ENCODE measurements at places on chromosomes 1 and 21.

DNA sequence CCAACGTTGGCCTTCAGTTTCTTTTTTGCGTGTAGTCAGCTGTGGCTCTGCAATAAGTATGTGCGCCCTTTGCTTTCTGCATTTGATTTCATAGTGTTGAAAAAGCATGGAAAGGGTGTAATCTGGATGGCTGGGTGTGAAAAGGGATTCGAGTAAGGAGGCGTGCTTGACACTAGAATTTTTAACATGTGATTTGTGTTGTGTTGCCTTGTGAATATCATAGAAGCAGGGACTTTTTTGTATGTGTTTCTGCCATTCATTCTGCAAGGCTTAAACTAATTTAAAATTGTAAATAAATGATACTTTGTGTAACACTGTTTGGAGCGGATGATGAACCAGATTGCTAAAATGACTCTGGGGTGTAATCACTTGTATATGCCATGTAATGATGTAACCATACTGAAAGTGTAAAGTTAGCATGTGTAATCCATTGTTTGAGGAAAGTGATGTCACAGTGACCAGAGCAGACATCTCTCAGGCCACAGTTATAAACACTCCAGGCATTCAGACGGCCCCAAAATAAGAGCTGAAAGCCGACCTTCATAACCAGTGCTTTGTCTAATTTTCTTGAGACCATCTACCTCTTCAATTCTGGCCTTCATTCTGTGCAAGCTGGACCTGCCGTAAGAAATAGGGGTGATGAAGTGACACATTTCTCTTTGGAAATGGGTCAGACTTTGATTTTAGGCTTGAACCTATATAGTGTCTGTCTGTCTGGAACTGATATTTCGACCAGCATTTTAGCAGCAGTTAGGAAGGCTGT, 618 bp downstream of the SH3BGR start:
- DNase-seq: no peak

GRCh38 chr1:106980121-106980520, 76.4 kb upstream of the PRMT6 start:
- no peak for DNase-seq

- DNase-seq: no peak
Observed at GRCh38 chr1:117335376-117336086, 31.7 kb upstream of the MAN1A2 start.

DNA sequence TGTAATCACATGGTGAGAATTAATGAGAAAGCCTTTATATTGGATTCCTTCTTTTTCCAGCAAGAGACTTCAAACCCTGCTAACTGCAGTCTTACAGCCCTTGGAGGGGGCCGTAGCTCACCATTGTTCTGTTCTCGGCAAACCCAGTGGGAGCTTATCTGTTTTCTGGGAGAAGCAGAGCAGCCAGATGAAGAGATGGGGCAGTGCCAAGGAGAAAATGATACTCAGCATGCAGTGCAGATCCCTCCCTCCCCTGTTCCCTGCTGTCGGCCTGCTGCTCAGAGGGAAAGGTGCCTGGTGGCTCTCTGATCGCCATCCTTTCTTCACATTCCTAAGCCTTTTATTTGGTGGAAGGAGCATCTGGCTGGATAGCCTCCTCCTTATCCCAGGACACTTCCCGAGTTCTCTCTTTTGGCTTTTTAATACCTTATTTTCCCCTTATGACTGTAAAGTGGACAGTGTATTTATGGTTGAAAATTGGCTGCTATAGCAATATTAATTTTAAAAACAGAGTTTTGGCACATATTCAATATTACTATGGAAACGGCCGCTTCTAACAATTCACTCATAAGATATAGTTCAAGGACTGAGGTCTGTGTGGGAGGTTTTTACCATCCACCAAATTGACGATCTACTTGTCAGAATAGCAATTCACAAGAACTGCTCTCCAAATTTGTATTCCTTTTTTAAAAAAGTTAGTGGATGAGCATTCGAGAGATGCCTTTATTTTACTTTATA, 203.4 kb downstream of the CRB1 start:
- DNase-seq: no peak

GRCh38 chr1:116906812-116907211, 2.9 kb upstream of the PTGFRN start:
- no peak for DNase-seq

- DNase-seq: no peak
Observed at GRCh38 chr1:17214876-17215544, 10.1 kb downstream of the PADI1 start.

GRCh38 chr1:210582205-210582970, 253.7 kb downstream of the HHAT start:
- DNase-seq: no peak

DNA sequence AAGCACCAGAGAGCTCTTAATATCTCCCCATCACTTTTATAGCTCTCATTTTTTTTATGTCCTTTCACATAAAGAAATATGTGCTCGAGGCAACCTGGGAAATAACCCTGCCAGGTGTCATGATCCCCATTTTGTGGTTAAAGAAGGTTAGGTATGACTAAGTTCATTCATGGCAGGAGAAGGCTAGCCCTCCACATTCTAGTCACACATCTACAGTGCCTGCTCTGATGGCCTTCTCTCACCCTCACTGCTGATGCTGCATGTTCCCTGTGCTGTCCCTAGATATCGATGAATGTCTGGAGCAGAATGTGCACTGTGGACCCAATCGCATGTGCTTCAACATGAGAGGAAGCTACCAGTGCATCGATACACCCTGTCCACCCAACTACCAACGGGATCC, 187.5 kb downstream of the TPR start:
- no peak for DNase-seq

- no peak for DNase-seq
Observed at GRCh38 chr1:179883745-179884138, 1.7 kb downstream of the TOR1AIP1 start.

- no peak for DNase-seq
Observed at GRCh38 chr1:145702826-145703225, 4.3 kb downstream of the PDZK1 start.

DNA sequence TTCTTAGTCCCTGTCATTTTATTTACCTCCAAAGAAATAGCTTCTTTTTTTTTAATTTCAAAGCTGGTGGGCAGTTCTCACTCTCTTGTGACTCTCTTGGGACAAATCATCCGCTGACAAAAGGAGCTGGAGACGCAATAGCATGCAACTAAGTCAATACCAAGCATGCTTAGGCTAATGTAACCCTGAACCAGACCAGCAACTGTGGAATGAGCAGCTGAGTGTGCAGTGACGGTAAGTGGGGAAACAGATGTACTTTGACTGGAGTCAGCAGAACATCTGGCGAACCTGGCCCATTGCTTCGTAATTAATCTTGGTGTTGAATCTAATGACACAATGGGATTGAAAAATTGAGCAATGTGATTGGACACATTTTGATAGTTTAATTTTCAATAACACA, 280.7 kb upstream of the PLXNA2 start:
- DNase-seq: no peak

- DNase-seq: no peak
Observed at GRCh38 chr1:26053718-26054560, 8.0 kb upstream of the SLC30A2 start.

DNA sequence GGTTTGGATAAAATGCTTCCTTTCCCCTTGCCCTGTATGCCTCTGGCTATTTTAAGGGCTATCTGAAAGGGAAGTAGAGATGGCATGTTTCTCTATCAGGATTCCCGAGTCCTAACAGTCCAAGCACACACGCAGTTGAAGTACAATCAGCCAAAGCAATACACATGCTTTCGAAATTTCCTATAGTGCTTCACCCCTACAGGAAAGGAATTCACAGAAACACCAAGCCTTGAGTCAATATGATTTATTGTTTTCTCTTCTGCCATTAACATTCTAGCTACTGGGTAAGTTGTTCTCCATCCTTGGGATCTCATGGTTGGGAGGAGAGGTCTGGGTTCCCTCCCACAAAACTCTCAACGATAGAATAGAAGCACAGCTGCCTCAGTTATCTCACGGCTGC, 8.7 kb downstream of the ITLN1 start:
- no peak for DNase-seq

DNA sequence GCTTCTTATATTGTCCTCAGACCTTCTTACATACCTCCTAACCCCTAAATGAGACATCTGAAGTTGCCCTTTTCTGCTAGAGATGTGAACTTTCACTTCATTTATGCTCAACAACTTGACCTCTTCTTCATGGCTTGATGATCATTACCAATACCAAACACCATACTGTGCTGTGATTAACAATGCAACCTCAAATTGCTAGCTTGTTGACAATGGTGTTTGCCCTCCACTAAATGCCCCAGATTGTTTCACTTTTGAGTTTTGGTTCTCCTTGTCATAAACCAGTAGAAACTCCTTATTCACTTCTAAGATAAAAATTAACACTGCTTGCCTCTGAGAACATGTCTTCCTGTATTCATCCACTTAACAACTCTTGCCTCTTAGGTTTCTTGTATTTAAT, 5.6 kb downstream of the JAK1 start:
- DNase-seq: no peak

DNA sequence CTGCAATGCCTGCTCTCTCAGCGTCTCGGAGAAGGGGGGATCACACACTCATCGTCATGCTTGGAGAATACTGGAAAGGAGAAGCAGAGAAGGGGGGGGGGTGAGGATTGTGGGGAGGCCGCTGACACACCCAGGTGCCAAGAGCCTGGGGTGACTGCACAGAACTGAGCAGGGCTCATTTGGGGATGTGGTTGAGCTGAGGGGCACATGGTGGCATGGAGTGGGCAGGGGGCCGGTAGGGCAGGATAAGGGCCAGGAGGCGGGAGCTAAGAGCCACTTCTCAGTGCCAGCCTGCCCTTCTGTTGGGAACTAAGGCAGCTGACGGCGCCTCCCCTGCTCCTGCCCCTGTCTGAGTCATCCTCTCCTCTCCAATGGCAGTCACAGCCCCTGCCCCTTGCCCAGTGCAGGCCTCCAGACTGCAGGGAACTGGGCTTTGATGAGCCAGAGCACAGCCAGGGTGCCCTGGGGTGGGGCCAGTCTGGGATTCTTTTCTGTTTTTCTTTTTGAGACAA, 27.2 kb downstream of the MRPL37 start:
- DNase-seq: no peak

DNA sequence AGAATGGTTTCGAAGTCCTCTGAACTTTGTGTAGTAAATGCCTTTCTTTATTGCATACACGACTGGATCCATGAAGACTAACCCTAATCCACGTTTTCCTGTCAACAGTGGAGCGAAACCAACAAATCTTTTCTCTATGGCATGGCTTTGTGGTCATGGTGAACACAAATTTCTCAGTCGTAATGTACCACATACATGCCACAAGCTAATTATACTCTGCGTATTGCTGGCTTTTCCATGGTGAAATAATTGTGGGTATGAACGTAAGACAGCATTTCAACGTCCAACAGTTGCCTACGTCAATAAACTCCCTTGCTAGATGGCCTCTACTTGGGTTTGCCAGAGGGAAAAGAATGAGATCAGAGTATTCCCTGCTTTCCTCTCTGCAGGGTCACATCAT, 27.5 kb downstream of the INTS7 start:
- DNase-seq: no peak
